NCI-H1092 treated with DMSO at 0.1 percent for 48 hours (cell line): ENCODE measurements at places on chromosomes 7 and 10.

DNA sequence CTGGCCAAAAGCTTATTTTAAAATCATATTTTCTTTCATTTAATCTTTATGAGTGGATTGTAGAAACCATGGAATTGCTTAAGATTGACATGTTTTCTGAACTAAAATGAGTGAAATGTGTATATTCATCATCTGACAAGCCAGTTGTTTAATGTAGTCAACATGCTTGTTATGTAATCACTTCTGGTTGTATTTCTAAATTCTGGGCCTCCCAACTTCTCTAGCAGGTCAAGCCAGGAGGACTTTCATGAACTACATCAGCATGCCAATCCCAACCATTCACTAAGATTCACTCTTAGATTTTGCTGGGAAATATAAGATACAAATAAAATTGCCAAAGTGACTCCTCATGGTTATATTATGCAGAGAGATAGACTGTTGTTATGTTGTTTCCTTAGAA lies 21.1 kb upstream of the MAP3K8 start:
- no peak for DNase-seq

DNA sequence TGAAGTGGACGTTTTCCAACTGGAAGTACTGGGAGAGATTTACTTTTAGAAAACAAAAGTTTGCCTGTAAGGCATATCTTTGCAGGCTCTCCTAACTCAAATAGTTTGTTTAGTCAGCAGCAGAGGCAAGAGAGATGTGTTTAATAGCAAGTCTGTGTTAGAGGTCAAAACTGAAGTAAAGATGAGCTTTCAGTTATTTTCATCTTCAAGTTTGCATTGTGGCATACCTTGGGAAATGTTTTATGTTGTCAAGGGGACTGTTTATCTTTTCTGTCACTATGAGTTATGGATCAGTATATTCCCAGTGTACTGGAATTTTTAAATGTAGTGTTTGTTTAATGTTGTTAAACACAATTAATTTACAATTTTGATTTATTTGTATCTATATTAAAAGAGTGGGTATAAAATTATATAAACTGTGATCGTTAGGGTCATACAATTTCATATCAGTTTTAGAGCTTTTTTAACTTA lies 169.7 kb upstream of the PPP1R3A start:
- no peak for DNase-seq

GRCh38 chr7:105940109-105940508 lies 23.0 kb upstream of the CDHR3 start:
- DNase-seq: peak; percentile 31

GRCh38 chr7:126426652-126427051 lies 826.1 kb downstream of the GRM8 start:
- DNase-seq: no peak
